Amygdala (tissue), 56 donors: ENCODE measurements at places on chromosomes 11 and 22.
A peak's percentile ranks its signal among the peaks of the same experiment; 100 is the strongest.

DNA sequence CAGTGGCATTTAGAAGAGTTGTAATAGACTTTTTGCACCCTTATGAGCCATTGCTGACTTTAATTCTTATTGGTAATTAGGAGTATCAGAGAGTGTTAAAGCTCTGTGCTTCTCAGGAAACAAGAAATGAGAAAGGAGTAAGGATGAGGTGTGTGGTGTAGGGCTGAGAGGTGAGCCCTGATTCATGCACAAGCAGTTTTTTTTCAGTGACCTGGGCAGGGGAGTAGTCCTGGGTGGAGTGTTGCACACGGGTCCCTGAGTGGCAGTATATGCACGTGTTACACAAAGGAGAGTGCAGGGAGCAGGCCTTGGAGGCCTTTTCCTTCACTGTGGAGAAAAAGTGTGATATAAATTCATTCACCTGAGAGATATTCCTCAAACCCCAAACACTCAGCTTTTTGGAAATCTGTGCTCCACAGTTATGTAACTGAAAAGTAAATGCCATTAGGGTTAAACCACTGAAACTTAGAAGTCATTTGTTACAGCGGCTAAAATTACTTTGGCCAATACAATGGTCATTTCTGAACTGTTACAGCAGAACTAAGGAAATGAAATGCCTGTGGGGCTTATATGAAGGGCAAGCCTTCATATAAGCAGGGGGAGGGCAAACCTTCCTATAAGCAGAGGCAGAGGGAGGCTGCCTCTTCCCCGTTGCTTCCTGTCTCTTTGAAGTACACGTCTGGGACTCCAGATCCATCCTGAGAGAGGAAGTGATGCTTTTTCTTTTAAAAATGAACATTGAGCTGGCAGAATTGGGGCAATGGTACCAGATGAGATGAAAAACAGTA is 62.6 kb upstream of the OLFML1 start:
- DNase-seq, result no peak

DNA sequence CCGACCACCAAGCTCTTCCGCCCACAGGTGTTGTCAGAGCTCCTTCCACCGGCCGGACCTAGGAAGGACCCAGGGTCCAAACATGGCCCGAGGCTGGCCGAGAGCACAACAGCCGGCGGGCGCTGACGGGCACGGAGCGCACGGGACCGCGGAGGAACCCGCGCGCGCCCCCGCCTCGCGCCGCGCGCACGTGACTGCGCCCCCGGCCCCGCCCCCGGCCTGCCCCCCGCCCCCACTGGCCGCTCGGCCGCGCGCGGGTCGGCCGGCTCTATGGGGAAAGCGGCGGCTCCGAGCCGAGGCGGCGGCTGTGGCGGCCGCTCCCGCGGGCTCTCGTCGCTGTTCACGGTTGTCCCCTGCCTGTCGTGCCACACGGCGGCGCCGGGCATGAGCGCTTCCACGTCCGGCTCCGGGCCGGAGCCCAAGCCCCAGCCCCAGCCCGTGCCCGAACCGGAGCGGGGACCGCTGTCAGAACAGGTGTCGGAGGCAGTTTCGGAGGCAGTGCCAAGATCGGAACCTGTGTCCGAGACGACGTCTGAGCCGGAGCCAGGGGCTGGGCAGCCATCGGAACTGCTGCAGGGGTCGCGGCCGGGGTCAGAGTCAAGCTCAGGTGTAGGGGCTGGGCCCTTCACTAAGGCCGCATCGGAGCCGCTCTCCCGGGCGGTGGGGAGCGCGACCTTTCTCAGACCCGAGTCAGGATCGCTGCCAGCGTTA is at the start of gene OSBP2:
Gene OSBP2 (plus strand): TSS at position 235 of the 711 bp plus-strand sequence. CDS start 36 bp downstream, at position 271.
- DNase-seq, result peak; percentile 26

- no peak for DNase-seq
Observed at GRCh38 chr11:133555034-133555433, 22.7 kb upstream of the OPCML start.

GRCh38 chr11:110782616-110783015 is 70.4 kb upstream of the ARHGAP20 start:
- DNase-seq, result no peak

- no peak for DNase-seq
Observed at GRCh38 chr11:33162831-33163230, 1.6 kb upstream of the CSTF3 start.

GRCh38 chr11:62548545-62549335 is 2.1 kb upstream of the AHNAK start:
- DNase-seq, result no peak

- DNase-seq, result no peak
Observed at GRCh38 chr11:45856044-45856468, 8.8 kb downstream of the CRY2 start.

DNA sequence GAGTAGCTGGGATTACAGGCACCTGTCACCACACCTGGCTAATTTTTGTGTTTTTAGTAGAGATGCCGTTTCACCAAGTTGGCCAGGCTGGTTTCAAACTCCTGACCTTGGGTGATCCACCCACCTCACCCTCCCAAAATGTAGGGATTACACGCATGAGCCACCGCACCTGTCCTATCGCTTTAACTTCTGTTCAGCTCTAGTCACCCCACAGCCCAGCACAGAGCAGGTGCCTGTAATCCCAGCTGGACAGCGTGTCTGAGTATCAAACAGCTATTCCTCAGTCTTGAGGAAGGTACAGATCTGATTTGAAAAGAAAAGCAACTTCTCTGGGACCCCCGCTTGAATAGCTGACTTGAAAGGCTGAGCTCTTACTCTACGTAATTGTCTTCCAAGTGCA is 149.1 kb downstream of the CTTN start:
- DNase-seq, result no peak

- DNase-seq, result no peak
Observed at GRCh38 chr11:60925868-60926267, 1.6 kb downstream of the TMEM132A start.

GRCh38 chr11:47514825-47515647 is 37.9 kb downstream of the CELF1 start:
- DNase-seq, result no peak

GRCh38 chr11:93587858-93588581 is 44.8 kb upstream of the SMCO4 start:
- DNase-seq, result no peak

GRCh38 chr11:124829986-124830385 is 29.8 kb upstream of the MSANTD2 start:
- DNase-seq, result no peak

GRCh38 chr22:19291218-19291579 is 320 bp downstream of the CLTCL1 start:
- DNase-seq, result no peak

DNA sequence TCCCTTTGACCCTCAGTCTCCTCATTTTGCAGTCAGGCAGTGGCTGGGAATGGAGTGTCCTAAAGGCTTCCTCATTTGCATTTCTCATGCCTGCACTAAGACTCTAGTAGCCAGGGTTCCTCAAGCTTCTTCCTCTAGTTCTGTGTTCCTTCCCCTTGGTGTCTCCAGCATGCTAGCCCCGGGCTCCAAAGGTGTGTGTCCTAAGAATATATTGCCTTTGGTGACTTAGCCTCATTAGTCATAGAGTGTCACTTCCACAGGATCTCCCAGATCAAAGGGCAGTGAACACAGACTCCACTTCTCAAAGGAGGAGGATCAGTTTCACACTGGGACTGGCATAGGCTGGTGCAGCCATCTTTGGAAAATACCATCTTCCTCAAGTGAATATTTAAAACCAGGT is 21.4 kb upstream of the ACER3 start:
- DNase-seq, result no peak

- DNase-seq, result no peak
Observed at GRCh38 chr11:111301842-111302118, 3.4 kb downstream of the POU2AF3 start.

- DNase-seq, result no peak
Observed at GRCh38 chr11:32594272-32594671, 10.6 kb downstream of the EIF3M start.

DNA sequence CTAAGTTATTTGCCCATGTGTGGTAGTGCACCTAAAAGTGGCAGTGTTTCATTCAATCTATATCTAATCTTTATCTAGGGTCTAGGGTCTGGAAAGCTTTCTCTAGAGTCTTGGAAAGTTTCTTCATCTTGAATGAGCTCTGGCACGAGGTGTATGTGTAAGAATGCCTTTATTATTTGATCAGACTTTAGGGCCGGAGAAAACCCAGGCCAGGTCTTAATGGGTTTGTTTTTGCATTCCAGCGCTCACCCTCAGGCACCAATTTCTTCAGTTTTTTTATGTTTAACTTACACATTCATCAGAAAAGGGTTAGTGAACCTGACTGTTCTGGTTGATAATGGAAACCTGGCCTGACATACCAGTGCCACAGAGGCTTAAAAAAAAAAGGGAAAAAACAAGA is 68.3 kb upstream of the SLN start:
- no peak for DNase-seq

DNA sequence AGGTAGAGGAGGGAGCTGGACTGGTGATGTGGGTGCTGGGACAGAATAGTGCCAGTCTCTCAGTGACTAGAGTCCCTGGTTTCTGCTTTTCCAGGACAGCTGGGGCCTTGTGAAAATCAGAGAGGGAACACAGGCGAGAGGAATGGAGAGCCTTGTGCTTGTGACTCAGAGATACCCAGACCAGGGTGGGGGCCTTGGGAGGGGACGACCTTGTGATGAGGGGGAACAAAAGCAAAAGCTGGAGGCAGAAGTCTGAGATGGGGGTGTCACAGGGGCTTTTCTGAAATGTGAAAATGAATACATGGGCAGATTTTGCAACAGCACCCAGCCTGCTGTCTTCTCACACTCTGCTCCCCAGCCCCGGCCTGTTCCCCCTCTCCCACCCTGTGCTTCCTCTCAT is 3.4 kb upstream of the NR1H3 start:
- no peak for DNase-seq

DNA sequence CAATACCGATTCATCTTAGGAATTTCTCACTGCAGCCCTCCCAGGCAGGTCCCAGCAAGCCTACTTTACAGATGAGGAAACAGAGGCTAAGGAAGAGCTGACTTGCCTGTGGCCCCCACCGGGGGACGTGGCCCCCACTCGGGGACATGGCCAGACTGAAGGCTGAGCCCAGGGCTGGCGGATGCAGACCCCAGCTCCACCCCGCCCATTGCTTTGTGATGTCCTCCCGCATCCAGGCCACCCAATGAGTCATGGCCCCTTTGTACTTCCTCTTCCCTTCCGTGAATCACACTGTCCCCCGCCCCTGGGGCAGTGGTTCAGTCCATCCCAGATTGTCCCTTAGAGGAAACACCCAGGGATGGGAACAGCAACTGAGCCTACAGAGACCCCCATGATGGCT is 116.0 kb upstream of the ANO1 start:
- no peak for DNase-seq

- DNase-seq, result no peak
Observed at GRCh38 chr11:66739983-66740382, 11.0 kb upstream of the SPTBN2 start.

DNA sequence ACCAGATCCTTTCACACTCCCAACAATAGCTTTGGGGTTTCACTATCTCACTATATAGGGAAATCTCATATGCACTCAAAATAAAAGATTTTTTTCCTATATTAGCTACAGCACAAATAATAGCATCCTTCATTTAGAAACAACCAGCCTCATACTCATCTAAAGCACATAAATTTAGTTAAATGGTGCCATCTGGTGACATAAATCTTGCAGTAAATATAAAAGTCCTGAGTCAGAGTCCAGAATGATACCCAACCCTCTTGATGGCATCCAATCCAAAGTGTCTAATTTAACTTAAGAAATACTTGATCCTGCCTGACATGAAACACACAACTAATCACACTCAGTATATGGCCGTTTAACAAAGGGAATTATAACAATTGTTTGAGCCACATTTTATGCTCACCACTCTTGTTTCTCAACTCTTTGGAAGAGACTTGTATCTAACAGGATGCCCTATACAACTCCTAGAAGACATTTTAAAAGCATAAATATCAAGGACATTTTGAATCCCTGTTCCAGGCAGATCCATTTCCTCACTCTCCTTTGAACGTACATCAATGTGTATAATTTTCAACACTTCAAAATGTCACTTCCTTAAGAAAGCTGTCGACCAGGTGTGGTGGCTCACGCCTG is 36.2 kb downstream of the DLG2 start:
- DNase-seq, result no peak

- DNase-seq, result no peak
Observed at GRCh38 chr11:68889948-68890446, 13.6 kb downstream of the MRPL21 start.

GRCh38 chr22:19959587-19960490 is 18.2 kb upstream of the TXNRD2 start:
- DNase-seq, result no peak

GRCh38 chr11:44949160-44950030 is 1.3 kb downstream of the TP53I11 start:
- no peak for DNase-seq

- no peak for DNase-seq
Observed at GRCh38 chr22:48953830-48954229, 873.8 kb downstream of the BRD1 start.

- no peak for DNase-seq
Observed at GRCh38 chr22:37012262-37012904, 6.9 kb downstream of the TST start.

- DNase-seq, result no peak
Observed at GRCh38 chr22:44646668-44647067, 55.3 kb upstream of the PRR5 start.

DNA sequence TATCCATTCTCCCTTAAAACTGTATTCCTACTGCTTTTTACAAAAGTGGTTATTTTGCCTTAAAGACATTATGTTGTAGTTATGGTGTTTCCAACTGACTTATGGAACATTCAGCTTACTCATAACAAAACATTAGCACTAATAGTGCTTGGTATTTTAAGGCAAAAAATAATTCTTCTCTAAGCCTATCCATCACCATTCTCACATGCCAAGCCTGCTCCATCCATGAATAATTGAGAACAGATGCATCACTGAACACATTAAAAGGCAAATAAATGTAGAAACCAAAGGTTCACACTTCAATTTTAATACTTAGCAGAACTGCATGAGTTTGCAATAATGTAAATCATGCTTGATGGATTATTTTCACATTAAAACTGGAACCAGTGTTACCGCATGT is 42.3 kb upstream of the DDI1 start:
- DNase-seq, result no peak

GRCh38 chr11:2307501-2308331 is 5.9 kb downstream of the TSPAN32 start:
- DNase-seq, result no peak

DNA sequence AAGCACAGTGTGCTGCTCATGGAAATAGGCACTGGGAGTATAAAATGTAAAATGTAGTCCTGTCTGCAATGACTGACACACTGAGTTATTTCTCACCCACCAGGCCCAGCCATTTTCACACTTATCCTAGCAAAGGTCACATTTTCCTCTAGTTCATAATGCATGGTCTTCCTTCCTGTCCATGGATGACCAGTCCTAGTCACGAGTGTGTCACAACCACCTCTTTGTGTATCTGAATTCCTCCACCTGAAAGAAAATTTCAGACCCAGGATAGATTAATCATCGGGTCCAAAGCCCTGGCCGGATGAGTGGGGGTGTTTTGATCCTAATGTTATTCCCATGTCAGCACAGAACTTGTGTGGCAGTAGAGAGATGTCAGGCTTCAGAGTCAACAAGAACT is at the start of gene MRGPRX4:
Gene MRGPRX4 (plus strand): TSS at position 172 of the 400 bp plus-strand sequence. CDS start 420 bp downstream, outside the sequence.
- DNase-seq, result no peak
